ENCODE measurements at places on chromosomes 4 and X. TPM values are rescaled to one million over a fixed set of nuclear protein-coding genes. Genes with fewer than 3 reads are reported as not detected.

DNA sequence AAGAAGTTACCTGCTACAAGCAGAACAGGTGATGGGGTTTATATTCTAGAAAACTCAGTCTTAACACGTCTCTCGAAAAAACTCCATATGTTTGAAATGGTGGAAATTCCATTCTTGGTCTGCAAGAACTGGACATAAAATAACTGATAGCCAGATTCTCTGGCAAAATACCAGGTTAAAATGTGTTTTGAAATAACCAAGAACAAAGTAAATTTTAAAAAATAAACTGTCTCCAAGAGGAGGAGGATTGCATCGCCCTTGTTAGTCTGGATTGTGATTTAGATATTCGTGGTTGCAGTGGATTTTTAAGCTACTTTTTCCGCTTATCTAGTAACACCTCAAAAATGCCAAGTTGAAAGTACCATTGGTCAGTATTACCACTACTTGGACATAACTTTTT lies 40.8 kb downstream of the CENPU start:
- H3K27me3 ChIP-seq: no peaks in the 10 kb centered on the region
- H3K27ac ChIP-seq: no peak overlapping the region
- no peak overlapping the region for H3K4me3 ChIP-seq
- peaks cover 7% of the 10 kb centered on the region for H3K4me1 ChIP-seq
- DNase-seq: no peak

- H3K27ac ChIP-seq: peak overlapping the region; percentile 98
- peaks cover 14% of the 10 kb centered on the region for H3K36me3 ChIP-seq
- peaks cover 33% of the 10 kb centered on the region for H3K4me1 ChIP-seq
- no peaks in the 10 kb centered on the region for H3K27me3 ChIP-seq
- peak overlapping the region; percentile 97 for H3K4me3 ChIP-seq
- no peak for DNase-seq
Measured at GRCh38 chrX:124348885-124349453, 2.6 kb downstream of the SH2D1A start.

- no peaks in the 10 kb centered on the region for H3K27me3 ChIP-seq
- H3K27ac ChIP-seq: no peak overlapping the region
- DNase-seq: no peak
- no peaks in the 10 kb centered on the region for H3K4me1 ChIP-seq
Measured at GRCh38 chr4:67080046-67080557, 465.2 kb downstream of the CENPC start.

GRCh38 chrX:11757719-11758399 lies at the start of gene MSL3:
TSS of gene MSL3 (plus strand) at chrX:11758237. CDS start at chrX:11758264, 27 bp downstream.
- H3K4me1 ChIP-seq: peaks cover 16% of the 10 kb centered on the region
- peaks cover 18% of the 10 kb centered on the region for H3K36me3 ChIP-seq
- peaks cover 20% of the 10 kb centered on the region for H3K27me3 ChIP-seq
- peak within 1 kb of the TSS; percentile 97 for H3K27ac ChIP-seq
- peak within 1 kb of the TSS; percentile 84 for H3K4me3 ChIP-seq

GRCh38 chrX:154730253-154730891 lies 20.5 kb downstream of the GAB3 start:
- no peaks in the 10 kb centered on the region for H3K27me3 ChIP-seq
- H3K4me3 ChIP-seq: no peak overlapping the region
- DNase-seq: no peak
- H3K27ac ChIP-seq: peak overlapping the region; percentile 99

GRCh38 chr4:28918871-28919270 lies 1801.3 kb upstream of the PCDH7 start:
- H3K36me3 ChIP-seq: no peaks in the 10 kb centered on the region
- no peaks in the 10 kb centered on the region for H3K27me3 ChIP-seq
- no peak for DNase-seq

- no peaks in the 10 kb centered on the region for H3K4me1 ChIP-seq
- DNase-seq: no peak
- no peaks in the 10 kb centered on the region for H3K36me3 ChIP-seq
Measured at GRCh38 chr4:124132161-124132560, 580.4 kb downstream of the ANKRD50 start.

LIMCH1 gene
- total RNA-seq: not detected

MAGEA2B gene
- total RNA-seq: not detected

ADH1A gene
- not detected for total RNA-seq

Measured in activated CD8-positive, alpha-beta memory T cell treated with anti-CD3 and anti-CD28 coated beads, Interleukin-2, amount 10 ng/mL, durations not matched to agents 7 days and 5 days (primary cell).